CD8-positive, alpha-beta memory T cell (primary cell): ENCODE measurements at places on chromosomes 7 and 10. TPM values are rescaled to one million over a fixed set of nuclear protein-coding genes. Genes with fewer than 3 reads are reported as not detected.

DNA sequence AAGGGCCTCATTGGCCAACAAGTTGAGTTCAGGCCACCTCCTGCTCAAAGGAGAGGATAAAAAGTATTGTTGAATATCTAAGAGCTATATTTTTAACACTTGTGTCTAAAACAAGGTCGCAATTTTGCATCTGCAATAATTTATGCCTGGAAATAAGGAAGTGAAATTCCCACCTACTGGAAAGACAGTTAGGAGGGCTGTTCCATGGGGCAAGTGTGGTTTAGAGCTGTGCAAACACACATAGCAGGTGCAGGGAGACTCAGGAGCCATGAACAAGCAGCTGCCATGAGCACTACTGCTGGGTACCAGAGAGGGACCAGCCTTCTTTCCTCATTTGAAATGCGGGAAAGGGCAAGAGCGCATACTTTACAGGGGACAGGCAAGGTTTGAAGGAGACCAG lies 35.5 kb upstream of the IKZF1 start:
- H3K27ac ChIP-seq = peak overlapping the region; percentile 10
- H3K27me3 ChIP-seq = no peaks in the 10 kb centered on the region
- peaks cover 98% of the 10 kb centered on the region for H3K4me1 ChIP-seq
- H3K4me3 ChIP-seq = peak overlapping the region; percentile 10
- no peaks in the 10 kb centered on the region for H3K36me3 ChIP-seq

- no peak overlapping the region for H3K4me3 ChIP-seq
- no peak overlapping the region for H3K27ac ChIP-seq
- no peaks in the 10 kb centered on the region for H3K4me1 ChIP-seq
- no peaks in the 10 kb centered on the region for H3K27me3 ChIP-seq
Measured at GRCh38 chr7:32532086-32532485, 36.8 kb downstream of the AVL9 start.

DNA sequence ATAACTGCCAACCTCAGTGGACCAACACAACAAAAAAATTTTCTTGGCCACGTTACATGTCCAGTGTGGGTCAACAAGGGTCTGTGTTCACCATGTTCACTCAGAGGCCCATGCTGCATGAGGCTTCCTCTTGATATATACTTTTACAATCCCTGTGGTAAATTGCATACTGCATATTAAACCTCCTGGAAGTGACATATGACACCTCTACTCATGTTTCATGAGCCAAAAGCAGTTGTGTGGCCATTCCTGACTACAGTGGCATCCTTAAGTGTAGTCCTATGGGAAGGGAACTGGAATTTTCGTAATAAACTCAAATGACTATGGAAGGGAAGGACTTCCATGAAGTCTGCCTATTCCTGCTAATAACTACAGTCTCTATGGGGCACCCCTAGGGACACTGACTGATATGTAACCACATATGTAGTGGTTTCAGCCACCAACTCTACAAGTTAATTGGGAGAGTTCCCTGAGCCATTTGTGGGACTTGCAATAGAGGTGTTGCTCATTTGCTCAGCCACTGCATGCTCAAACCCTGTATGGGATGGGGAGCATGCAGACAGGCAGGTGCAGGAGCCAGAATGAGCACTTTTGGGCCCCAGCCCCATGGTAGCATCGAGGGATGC lies 9.7 kb downstream of the DYNC1I1 start:
- H3K4me3 ChIP-seq = no peak overlapping the region
- no peaks in the 10 kb centered on the region for H3K4me1 ChIP-seq
- H3K36me3 ChIP-seq = no peaks in the 10 kb centered on the region
- no peaks in the 10 kb centered on the region for H3K27me3 ChIP-seq

Gene LAMB1
- total RNA-seq = not detected

GRCh38 chr10:99929360-99929759 lies 80.4 kb downstream of the DNMBP start:
- no peaks in the 10 kb centered on the region for H3K4me1 ChIP-seq
- H3K36me3 ChIP-seq = no peaks in the 10 kb centered on the region
- no peaks in the 10 kb centered on the region for H3K27me3 ChIP-seq

DNA sequence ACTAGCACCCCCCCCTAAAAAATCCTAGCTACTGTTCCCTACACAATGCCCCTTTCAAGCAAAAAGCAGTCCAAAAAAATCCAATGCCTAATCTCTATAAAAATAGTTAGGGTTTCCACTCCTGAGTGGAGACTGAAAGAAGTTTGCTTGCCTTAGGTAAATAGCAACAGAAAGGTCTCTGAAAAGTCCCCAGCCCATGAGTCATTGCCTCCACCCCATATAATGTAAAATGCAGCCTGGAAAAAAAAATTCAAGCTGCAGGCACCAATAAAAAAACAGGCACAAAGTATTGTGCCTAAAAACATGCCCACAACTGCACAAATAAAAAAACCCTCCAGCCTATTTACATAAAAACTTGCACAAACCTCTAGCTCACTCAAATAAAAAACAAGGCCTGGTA lies 47.5 kb downstream of the ZNF680 start:
- no peaks in the 10 kb centered on the region for H3K4me1 ChIP-seq
- no peak for DNase-seq
- no peaks in the 10 kb centered on the region for H3K36me3 ChIP-seq

Gene TUBAL3
- not detected for total RNA-seq

Gene DLD
- 121 TPM for total RNA-seq

DNA sequence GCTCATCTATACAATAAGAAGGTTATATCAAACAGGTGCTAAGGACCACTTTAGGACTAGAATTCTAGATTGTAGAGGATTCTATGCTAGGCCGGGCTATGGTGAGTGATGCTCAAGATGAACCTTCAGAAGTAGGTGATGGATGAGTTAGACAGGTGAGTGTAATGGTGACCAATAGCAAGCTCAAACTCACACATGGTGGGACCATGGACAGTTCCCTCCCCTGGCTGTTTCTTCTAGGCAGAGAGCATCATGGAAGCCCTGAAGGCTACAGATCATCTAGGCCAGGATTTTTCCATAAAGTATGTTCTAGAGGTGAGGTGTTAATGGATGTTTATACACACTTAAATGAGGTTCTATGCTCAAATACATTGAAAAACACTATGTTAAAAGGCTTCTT lies 162.2 kb upstream of the WDR11 start:
- DNase-seq = no peak
- H3K27ac ChIP-seq = no peak overlapping the region
- no peaks in the 10 kb centered on the region for H3K4me1 ChIP-seq
- H3K4me3 ChIP-seq = no peak overlapping the region

- DNase-seq = no peak
- H3K4me1 ChIP-seq = no peaks in the 10 kb centered on the region
- H3K4me3 ChIP-seq = no peak overlapping the region
- no peaks in the 10 kb centered on the region for H3K36me3 ChIP-seq
Measured at GRCh38 chr10:93245779-93246178, 172.1 kb downstream of the CYP26A1 start.

Gene LRRC17
- not detected for total RNA-seq

DNA sequence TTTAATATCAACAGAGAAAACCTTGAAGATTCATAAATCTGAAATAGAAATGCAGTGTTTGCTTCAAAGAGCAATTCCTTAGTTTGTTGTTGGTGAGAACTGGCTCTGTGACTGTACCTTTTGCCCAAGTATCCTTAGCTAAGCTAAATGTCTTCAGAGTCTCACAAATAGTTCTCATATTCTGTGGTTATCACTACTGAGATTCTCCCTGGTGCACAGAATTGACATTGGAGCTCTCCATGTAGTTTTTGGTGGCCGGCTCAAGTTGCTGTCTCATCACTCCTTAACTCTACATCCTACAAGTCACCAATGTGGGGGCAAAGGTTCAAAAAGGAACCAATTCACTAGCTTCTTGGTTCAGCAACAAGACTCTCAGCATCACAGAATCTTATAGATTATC lies 780.3 kb downstream of the LRMDA start:
- H3K27ac ChIP-seq = no peak overlapping the region
- no peaks in the 10 kb centered on the region for H3K36me3 ChIP-seq
- H3K27me3 ChIP-seq = no peaks in the 10 kb centered on the region
- no peak overlapping the region for H3K4me3 ChIP-seq

Gene CLEC2L
- total RNA-seq = not detected

DNA sequence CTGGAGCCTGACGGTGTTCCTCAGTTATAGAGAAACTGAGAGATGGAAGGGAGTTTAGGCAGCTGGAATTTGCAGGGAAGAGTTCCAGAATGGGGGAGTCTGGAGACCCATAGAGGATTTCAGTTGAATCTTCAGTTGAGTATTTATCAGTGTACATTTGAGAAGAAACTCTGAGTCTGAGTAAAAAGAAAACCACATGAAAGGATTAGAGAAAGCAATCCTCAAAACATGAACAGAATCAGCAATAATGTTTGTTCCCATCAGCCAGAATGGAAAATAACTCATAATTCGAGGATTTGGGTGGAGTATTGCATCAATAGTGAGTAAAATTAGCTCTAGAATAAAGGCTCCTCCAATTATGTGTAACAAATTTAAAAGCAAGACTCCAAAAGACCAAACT lies 130.0 kb upstream of the AHR start:
- H3K27me3 ChIP-seq = no peaks in the 10 kb centered on the region
- no peaks in the 10 kb centered on the region for H3K4me1 ChIP-seq
- H3K27ac ChIP-seq = no peak overlapping the region
- no peak overlapping the region for H3K4me3 ChIP-seq

Gene ASB10
- not detected for total RNA-seq

DNA sequence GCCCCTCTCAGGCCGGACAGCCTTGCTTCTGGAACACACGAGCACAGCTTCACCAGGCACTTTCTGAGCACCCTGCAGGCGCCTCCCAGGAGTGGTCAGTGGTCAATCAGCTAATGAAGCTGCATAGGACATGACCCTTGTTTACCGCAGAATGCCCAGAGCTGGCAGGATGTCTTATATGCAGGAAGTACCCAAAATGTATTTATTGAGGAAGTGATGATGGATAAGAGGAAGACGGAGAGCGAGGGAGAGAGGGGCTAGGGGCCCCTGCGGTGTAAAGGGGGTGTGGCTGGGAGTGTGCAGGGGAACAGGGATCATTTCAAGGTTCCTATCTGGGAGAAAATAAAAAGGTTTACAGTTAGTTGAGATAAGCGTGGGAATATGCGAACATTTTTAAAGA lies 3.3 kb downstream of the CYP2E1 start:
- H3K27ac ChIP-seq = no peak overlapping the region
- no peaks in the 10 kb centered on the region for H3K36me3 ChIP-seq
- peaks cover 14% of the 10 kb centered on the region for H3K4me1 ChIP-seq
- peaks cover 33% of the 10 kb centered on the region for H3K27me3 ChIP-seq

GRCh38 chr10:109784236-109784635 lies 139.1 kb downstream of the XPNPEP1 start:
- H3K4me3 ChIP-seq = no peak overlapping the region
- no peak for DNase-seq
- H3K27me3 ChIP-seq = no peaks in the 10 kb centered on the region

DNA sequence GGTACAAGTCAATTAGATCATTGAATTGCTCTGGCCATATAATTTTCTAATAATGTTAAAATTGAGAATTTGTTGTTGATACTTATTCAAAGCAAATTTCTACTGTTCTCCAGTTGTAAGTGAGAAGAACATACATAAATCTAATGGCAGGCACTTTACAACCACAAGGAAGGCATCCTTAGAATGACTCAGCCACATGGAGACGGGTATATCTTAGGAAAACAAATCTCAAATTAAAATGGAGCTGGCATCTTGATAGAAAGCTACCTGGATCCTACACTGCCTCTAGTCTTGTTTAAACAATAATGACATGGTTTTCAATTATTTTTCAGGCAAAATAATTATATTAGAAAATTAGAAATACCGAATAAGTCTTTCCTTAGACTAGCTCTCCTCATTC lies 1183.7 kb upstream of the SORCS1 start:
- H3K27ac ChIP-seq = no peak overlapping the region
- no peak overlapping the region for H3K4me3 ChIP-seq
- no peaks in the 10 kb centered on the region for H3K4me1 ChIP-seq
- no peaks in the 10 kb centered on the region for H3K36me3 ChIP-seq

GRCh38 chr10:79346388-79347225 lies 662 bp upstream of the PPIF start:
- H3K36me3 ChIP-seq = peaks cover 23% of the 10 kb centered on the region
- H3K4me3 ChIP-seq = peak overlapping the region; percentile 56

- no peaks in the 10 kb centered on the region for H3K4me1 ChIP-seq
- no peak for DNase-seq
- no peaks in the 10 kb centered on the region for H3K36me3 ChIP-seq
- no peak overlapping the region for H3K27ac ChIP-seq
- H3K4me3 ChIP-seq = no peak overlapping the region
Measured at GRCh38 chr7:90613088-90613498, 17.0 kb downstream of the CDK14 start.

DNA sequence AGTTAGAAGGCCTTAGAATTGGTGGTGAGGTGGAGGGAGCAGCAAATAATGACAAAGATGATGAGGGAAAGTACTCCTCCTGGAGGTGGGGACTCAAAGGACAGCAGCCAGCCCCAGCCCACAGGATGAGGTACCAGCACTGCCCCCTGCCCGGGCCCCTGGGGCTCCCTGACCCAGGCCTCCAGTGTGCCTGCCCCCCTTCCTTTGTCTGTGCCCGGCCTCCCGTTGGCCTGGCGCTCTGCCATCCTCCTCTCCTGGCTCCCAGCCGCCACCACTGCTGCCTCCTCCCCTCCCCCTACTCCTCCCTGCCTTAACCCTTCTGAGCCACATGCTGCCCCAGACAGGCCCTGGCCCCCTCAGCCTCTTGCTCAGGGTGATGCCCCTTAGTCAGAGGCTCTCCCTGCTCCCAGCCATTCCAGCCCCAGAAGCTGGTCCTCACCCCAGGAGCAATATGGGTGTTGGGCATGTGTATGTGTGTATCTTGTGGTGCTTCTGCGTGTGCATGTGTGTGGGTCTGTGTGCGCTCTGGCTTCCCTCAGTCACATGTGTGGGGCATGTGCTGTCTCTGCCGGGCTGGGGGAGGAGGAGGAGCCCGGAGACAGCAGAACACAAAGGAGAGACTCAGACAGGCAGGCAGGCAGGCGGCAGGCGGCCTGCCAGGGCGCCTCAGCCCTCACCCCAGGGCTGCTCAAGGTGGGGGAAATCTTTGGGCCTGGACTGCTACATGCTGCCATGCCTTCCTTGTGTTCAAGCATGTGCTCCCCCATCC lies 2.6 kb downstream of the LDB1 start:
- H3K27ac ChIP-seq = peak overlapping the region; percentile 96
- peak; percentile 57 for DNase-seq
- no peaks in the 10 kb centered on the region for H3K27me3 ChIP-seq
- H3K36me3 ChIP-seq = no peaks in the 10 kb centered on the region
- peaks cover 76% of the 10 kb centered on the region for H3K4me1 ChIP-seq
- H3K4me3 ChIP-seq = peak overlapping the region; percentile 82

Gene SLC26A5
- total RNA-seq = not detected

- H3K27ac ChIP-seq = no peak overlapping the region
- H3K4me3 ChIP-seq = no peak overlapping the region
- no peaks in the 10 kb centered on the region for H3K36me3 ChIP-seq
- H3K4me1 ChIP-seq = no peaks in the 10 kb centered on the region
- no peak for DNase-seq
Measured at GRCh38 chr7:155168597-155169480, 98.7 kb downstream of the HTR5A start.

DNA sequence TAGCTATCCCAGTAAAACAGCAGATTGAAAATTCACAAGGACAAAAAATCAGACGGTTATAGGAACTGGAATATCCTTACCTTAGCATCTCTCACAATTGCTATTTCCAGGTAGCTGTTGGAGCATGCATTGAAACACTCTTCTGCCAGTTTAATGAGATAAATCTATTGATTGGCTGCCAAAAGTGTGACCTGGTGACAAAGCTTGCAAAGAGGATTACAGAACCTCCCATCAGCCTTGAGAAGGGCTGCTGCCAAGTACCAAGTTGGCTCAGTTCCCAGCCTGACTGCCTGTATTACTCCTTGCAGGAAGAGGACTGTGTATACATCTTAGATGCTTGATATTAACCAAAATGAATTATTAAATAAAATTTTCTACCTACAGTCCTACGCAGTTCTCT lies 5.1 kb downstream of the PRLHR start:
- no peak overlapping the region for H3K4me3 ChIP-seq
- no peaks in the 10 kb centered on the region for H3K36me3 ChIP-seq
- no peak for DNase-seq
- H3K27me3 ChIP-seq = peaks cover 10% of the 10 kb centered on the region
- H3K27ac ChIP-seq = no peak overlapping the region
- no peaks in the 10 kb centered on the region for H3K4me1 ChIP-seq
